ENCODE measurements at places on chromosomes 2 and 18. TPM values are rescaled to one million over a fixed set of nuclear protein-coding genes. Genes with fewer than 3 reads are reported as not detected.

GRCh38 chr2:232315923-232316299, 62.6 kb upstream of the ALPP start:
- H3K27me3 ChIP-seq: no peaks in the 10 kb centered on the region
- peaks cover 96% of the 10 kb centered on the region for H3K4me1 ChIP-seq
- no peak overlapping the region for H3K4me3 ChIP-seq
- H3K36me3 ChIP-seq: no peaks in the 10 kb centered on the region
- peak overlapping the region; percentile 32 for H3K27ac ChIP-seq
- no peak for DNase-seq

GRCh38 chr2:65175894-65176530, 46.1 kb upstream of the RAB1A start:
- no peak overlapping the region for H3K4me3 ChIP-seq
- H3K36me3 ChIP-seq: no peaks in the 10 kb centered on the region
- no peaks in the 10 kb centered on the region for H3K27me3 ChIP-seq
- no peaks in the 10 kb centered on the region for H3K4me1 ChIP-seq
- no peak overlapping the region for H3K27ac ChIP-seq

- H3K36me3 ChIP-seq: no peaks in the 10 kb centered on the region
- no peak overlapping the region for H3K27ac ChIP-seq
- no peak for DNase-seq
- no peaks in the 10 kb centered on the region for H3K4me1 ChIP-seq
- H3K4me3 ChIP-seq: no peak overlapping the region
- H3K27me3 ChIP-seq: no peaks in the 10 kb centered on the region
These were observed 65.3 kb upstream of the CCDC68 start for GRCh38 chr18:55024564-55024963.

- no peak overlapping the region for H3K27ac ChIP-seq
- H3K27me3 ChIP-seq: no peaks in the 10 kb centered on the region
- H3K4me3 ChIP-seq: no peak overlapping the region
- no peak for DNase-seq
- no peaks in the 10 kb centered on the region for H3K4me1 ChIP-seq
These were observed 131.8 kb downstream of the AFF3 start for GRCh38 chr2:100010606-100011005.

GRCh38 chr18:12531749-12532148, 124.0 kb downstream of the PRELID3A start:
- H3K4me1 ChIP-seq: no peaks in the 10 kb centered on the region
- H3K4me3 ChIP-seq: no peak overlapping the region
- no peak for DNase-seq
- H3K36me3 ChIP-seq: no peaks in the 10 kb centered on the region

GRCh38 chr18:55585065-55585919, 2.7 kb downstream of the TCF4 start:
- H3K27me3 ChIP-seq: peaks cover 5% of the 10 kb centered on the region
- DNase-seq: no peak
- no peaks in the 10 kb centered on the region for H3K36me3 ChIP-seq
- H3K4me3 ChIP-seq: no peak overlapping the region

DNA sequence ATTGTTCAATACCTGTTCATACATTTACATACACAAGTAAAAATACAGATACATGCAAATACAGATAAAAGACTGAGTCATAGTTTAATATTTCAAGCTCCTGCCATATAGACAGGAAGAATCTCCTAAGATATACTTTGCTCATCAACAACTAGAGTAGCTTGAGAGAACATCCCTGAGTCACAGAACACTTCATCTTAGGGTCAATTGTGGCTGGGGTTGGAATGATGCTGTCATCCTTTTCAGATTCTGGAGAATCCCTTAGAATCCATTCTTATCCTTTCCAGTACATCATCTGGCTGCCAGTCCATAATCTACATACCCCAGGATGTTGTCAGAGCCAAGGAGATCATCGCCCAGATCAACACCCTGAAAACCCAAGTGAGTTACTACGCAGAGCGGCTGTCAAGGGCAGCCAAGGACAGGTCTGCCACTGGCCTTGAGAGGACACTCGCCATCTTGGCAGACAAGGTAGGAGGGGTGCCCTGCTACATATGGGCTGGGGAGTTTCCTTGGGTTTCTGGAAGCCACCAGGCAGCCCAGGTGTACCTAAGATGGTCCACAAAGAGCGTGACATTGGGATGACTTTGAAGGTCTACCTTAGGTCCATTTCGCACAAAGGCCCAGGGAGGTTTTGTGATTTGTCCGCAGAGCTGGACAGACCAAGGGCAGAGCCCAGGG, 55.7 kb downstream of the COA5 start:
- peaks cover 32% of the 10 kb centered on the region for H3K4me1 ChIP-seq
- no peak overlapping the region for H3K4me3 ChIP-seq
- no peak for DNase-seq
- H3K36me3 ChIP-seq: peaks cover 64% of the 10 kb centered on the region

Gene HAUS1
- 23.3 TPM for total RNA-seq
